ENCODE measurements at places on chromosomes 11 and 22.

GRCh38 chr11:117662255-117662654 is 134.8 kb downstream of the DSCAML1 start:
- DNase-seq: no peak

- no peak for DNase-seq
These were observed 1.6 kb downstream of the TMEM132A start for GRCh38 chr11:60925868-60926267.

- DNase-seq: no peak
These were observed 64.7 kb downstream of the ADAMTS15 start for GRCh38 chr11:130513132-130513531.

GRCh38 chr11:76629853-76630599 is 40.5 kb downstream of the LRRC32 start:
- DNase-seq: no peak

- DNase-seq: no peak
These were observed 101.4 kb upstream of the MTNR1B start for GRCh38 chr11:92867913-92868619.
